GM23248 (cell line): ENCODE measurements at places on chromosomes 2 and 18. TPM values are rescaled to one million over a fixed set of nuclear protein-coding genes. Genes with fewer than 3 reads are reported as not detected.

The DNAH7 gene
- 0.43 and 0.89 TPM in 2 replicates for total RNA-seq

The PPIL3 gene
- 39.6 and 53.2 TPM in 2 replicates for total RNA-seq

The WBP1 gene
- 37.9 and 58.7 TPM in 2 replicates for total RNA-seq

The SLC9A4 gene
- not detected in 2 replicates for total RNA-seq

The GALNT5 gene
- total RNA-seq = 114 and 117 TPM in 2 replicates

The LOXL3 gene
- total RNA-seq = 52.4 and 56.9 TPM in 2 replicates

The ABCB11 gene
- total RNA-seq = not detected in 2 replicates

The MC2R gene
- total RNA-seq = not detected in 2 replicates

The LCT gene
- total RNA-seq = under 0.01 and 0.25 TPM in 2 replicates

The GCG gene
- total RNA-seq = not detected in 2 replicates

The ACOXL gene
- total RNA-seq = not detected in 2 replicates

The SCTR gene
- total RNA-seq = not detected in 2 replicates

The SCN3A gene
- 0.11 TPM in 1 of 2 replicates, not detected in the other for total RNA-seq

- peak; percentile 99 for DNase-seq
Measured at GRCh38 chr18:77114415-77115191, 18.0 kb downstream of the MBP start.

DNA sequence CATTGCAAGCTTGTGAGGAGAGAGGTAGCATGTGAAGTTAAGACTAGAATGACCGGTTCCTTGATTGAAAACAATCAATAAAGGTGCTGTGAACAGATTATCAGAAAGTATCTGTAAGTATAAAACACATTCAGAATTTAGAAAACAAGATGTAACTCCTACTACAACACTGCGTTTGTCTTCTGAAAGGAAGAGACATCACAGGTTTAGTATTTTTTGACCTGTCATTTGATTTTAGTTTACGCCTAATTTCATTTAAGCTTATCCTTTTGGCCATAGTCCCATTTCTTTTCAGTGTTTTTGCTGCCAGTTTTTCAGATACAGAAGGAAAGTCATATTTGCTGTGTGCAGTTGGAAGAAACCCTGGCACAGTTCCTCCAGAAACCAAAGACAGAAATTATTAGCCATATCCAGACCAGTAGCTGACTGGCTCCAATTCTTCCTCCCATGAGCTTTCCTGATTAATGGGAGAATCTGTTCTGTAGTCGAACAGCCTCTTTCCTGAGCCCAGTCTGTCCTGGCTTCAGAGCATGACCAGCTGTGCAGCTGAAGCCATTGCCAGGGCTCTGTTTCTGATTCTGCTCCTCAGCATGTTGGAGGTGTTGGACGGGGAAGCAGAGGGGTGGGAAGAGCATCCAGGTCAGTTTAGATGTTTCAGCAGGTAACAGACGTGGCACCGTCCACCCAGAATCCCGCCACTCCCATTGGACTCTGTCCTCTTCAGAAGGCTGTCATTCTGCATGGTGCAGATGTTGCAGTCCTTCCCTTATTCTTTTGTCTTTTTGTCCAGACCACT lies 61.0 kb downstream of the CRIM1 start:
- no peak for DNase-seq

- DNase-seq = peak; percentile 61
Measured at GRCh38 chr2:41736105-41736567, 311.7 kb upstream of the PKDCC start.

DNA sequence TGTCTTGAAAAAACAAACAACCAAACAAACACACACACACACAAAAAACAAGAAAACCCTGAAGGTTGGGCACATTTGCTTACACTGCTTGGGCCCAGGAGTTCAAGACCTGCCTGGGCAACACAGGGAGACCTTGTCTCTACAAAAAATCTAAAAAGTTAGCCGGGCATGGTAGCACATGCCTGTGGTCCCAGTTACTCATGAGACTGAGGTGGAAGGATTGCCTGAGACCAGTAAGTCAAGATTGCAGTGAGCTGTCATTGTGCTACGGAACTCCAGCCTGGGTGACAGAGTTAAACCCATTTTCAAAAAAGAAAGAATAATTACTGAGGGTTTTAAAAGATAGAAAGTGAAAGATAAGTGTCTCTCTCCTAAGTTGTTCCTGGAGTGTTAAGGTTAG lies 103.4 kb downstream of the MBD5 start:
- peak; percentile 45 for DNase-seq

DNA sequence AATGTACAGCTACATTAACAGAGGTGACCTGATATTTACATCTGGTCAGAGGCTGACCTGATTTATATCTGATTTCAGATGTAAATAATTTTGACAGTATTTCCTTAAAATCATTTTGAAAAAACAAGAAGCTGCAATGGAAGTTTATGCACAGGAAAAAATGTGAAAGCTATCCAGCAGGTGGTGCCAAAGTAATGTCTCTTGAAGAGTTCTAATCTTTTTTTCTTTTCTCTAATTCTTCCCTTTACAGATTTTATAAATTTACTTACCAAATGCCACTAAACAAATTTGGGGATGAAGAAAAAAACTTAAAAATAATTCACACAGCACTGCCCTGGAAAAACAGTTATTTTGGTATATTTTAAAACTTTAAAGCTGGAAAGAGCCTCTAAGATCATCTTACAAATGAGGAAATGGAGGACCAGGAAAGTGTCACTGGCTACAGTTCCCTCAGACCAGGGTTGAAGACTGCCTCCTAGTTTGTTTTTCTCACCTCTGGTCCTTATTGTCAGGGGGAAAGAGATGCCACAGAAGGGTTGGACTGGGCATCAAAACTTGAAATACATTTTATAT lies 16.4 kb upstream of the FBLN7 start:
- peak; percentile 71 for DNase-seq

GRCh38 chr2:157420771-157421323 lies 23.0 kb downstream of the CYTIP start:
- DNase-seq = peak; percentile 50

DNA sequence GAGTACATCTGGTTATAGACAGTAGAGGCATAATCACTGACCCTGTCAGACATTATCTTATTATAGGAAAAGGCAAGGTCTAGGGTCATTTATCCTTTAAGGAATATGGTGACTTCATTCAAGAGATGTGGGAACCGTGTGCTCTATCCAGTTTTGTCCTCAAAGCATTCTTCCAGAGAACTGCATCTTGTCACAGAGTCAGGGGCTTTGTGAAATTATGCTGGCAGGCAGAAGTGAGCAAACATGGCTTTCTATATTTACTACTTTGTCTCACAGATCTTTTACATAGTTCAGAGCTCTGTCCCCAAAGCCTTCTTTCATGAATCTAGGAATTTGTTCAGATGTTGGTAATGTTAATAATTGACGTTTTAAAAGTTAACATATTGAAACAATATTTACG lies 177.4 kb downstream of the ASXL3 start:
- no peak for DNase-seq

- no peak for DNase-seq
Measured at GRCh38 chr18:55385770-55386169, 202.2 kb downstream of the TCF4 start.

- peak; percentile 30 for DNase-seq
Measured at GRCh38 chr2:65388596-65389390, 43.6 kb downstream of the SPRED2 start.

DNA sequence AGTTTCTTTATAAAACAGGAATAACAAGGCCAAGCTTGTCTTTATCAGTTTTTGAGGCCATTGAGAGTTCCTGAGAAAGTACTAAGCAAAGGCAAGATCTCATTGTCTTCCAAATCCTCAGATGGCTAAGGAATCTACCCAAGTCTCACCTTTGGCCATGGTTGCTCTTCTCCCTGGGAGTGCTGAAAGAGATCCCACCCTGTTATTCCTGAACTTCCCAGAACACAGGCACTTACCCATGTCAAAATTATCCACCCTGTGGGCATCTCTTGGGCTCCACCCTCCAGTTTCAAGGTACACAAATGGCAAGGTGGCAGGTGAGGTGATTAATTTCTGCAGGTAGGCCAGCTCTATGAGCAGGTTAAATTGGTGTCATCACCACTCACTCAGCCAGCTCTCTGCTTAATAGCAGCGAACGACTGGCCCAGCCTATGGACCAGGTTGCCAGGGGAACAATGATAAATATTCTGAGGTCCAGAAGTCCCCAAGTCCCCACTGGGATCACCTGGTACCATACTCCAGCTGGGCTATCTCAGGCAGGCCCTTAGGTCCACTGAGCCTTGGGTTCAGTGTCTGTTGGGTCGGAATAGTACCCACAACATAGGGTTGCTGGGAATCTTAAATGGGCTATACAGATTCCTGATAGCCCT lies 2.3 kb upstream of the SPRED2 start:
- no peak for DNase-seq

GRCh38 chr18:13237641-13238040 lies 19.1 kb downstream of the LDLRAD4 start:
- no peak for DNase-seq

DNA sequence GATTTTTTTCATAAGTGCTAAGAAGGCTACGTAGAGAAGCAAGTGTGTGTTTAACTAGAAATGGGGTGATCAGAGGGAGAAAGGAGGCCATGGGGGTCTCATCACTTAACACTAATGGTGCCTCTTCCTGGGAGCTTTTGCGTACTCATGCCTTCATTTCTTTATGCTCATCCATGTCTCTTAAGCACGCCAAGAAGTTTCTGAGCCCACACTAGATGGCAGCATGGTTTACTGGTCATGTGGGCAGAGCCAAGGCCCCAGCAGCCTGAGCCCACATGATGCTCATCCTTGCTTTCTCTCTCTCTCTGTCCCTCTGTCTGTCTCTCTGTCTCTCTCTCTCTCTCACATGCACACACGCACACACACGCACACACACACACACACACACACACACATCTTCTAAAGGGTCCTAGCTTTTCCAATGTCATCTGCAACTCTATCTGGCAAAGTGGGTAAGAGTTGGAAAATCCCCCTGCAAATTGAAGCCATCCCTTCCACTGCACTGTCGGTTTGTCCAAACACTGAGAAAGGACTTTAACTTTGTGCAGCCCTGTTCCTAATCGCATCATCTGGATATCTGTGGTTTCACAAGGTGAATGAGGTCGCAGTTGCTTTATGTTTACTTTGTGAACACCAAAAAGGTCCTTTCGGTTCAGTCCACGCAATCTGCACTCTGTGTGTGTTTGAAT lies 137.1 kb upstream of the CCDC68 start:
- peak; percentile 79 for DNase-seq

DNA sequence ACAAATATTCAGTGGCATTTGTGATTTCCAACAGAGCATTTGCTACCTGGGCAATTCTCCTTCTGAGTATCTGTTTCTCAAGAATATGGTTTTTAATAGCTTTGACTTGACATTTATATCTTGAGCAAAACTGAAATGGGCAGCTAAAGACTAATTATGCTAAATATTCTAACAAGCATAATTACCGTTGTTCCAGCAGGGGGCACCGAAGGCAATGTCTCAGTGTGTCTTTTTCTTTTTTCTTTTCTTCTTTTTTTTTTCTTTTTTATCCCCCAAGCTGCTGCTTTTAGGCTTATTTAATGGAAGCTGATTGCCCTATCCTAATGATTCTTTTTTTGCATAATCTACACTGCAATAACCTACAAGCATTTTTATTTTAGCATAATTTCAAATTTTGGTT lies 138.9 kb upstream of the NABP1 start:
- peak; percentile 68 for DNase-seq

- no peak for DNase-seq
Measured at GRCh38 chr2:221120643-221121042, 451.5 kb downstream of the EPHA4 start.

GRCh38 chr2:74831693-74832530 lies 2.0 kb upstream of the HK2 start:
- peak; percentile 80 for DNase-seq

DNA sequence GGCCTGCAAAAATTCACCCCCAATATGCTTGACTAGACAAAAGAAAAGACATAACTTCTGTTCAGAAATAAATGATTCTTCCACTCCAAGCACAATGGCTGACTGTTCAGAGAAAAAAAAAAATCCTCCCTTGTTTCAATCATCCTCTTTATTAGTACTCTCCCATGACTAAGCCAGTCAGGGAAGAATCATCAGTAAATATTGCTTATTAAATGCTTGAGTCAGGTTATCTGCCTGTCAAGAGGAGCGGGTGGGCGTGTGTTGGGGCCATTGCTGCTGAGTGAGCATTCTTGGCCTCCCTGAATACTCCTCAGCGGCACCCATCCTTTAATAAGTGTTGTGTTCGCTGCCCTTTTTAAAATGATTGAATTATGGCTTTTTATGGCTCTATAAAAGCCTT lies 1334.8 kb upstream of the CELF4 start:
- no peak for DNase-seq

DNA sequence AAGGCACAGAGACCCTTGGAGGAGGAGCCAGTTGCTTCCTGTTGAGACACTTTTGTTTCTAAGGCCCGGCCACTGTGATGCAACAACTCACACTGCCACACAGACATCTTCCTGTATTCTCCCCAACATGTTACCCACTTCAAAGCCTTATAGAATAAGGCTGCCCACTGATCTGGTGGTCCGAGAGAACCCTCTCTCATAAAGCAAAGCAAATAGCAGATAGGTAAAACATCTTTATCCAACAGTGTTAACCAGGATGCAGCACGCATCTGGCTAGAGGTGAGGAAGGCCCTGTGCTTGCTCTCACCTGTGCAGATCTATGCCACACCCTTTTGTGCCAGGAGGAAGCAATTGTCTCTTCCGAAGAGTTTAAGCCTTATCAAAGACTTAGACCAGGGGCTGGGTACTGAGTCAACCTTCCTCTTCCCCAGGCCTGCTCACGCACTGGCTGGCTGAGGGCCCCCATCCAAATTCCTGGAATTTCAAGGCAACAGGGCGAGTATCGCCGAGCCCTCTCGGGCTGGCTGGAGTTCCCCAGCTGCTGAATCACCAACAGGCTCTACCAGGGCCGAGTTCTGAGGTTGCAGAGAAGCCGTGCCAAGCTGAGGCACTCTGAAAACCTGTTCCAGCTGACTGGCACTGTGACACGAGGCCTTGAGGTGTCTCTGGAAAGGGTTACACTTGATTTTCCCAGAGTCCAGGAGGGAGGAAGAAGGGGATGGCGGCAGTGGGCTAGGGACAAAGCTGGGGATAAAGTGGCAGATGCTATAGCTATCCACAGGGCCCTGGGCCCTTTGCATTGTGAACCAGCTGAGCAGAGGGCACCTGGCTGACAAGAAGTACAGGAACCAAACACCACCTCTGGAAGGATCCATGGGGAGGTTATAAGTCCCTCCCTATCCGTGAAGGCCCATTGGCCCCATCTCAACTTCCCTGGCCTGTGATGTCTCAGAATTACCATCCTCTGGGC lies 29.3 kb downstream of the TGFA start:
- DNase-seq = peak; percentile 95

GRCh38 chr2:218370410-218371063 lies 11.5 kb upstream of the SLC11A1 start:
- DNase-seq = no peak

GRCh38 chr18:50665519-50665918 lies 105.6 kb downstream of the MAPK4 start:
- no peak for DNase-seq

- peak; percentile 53 for DNase-seq
Measured at GRCh38 chr18:59323931-59324622, 5.6 kb upstream of the CPLX4 start.
